ENCODE measurements at places on chromosomes 12 and 14. TPM values are rescaled to one million over a fixed set of nuclear protein-coding genes. Genes with fewer than 3 reads are reported as not detected.

- DNase-seq, result no peak
Observed at GRCh38 chr12:64633940-64634337, 23.6 kb downstream of the RASSF3 start.

DNA sequence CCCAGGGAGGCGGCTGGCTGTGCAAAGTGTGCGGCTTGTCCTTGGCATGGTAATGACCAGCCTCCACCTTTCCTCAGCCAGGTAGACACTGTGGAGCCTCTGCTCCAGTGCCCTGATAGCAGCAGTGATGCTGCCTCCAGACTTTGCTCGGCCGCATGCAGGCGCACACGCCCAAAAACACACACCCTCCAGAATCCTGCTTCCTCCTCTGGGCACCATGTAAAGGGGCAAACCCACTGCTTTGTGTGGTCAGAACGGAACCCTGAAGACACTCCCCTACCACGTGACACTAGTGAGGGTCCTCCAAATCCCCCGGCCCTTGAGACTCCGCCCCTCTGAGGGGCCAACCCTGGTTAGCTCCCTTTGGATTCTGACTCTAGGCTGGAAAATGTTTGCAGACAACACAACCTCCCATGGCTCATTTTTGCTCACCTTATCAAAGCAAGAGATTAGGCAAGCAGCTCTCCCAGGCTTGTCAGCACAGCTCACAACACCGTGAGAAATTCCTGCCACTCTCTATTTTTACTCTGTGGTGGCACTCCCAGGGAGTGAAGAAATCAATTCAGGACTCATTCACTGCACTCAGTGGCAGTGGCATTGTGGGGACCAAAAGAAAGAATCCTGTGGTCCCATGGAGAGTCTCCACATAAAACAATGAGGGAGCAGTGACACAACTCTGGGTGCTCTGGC, 4.5 kb downstream of the KRT77 start:
- DNase-seq, result no peak

The OR2AP1 gene
- total RNA-seq, result not detected

- no peak for DNase-seq
Observed at GRCh38 chr12:64007853-64008252, 163.4 kb downstream of the SRGAP1 start.

- DNase-seq, result no peak
Observed at GRCh38 chr12:9667403-9668160, 1.9 kb upstream of the CLEC2D start.

GRCh38 chr12:131035245-131035681, 81.6 kb downstream of the ADGRD1 start:
- no peak for DNase-seq

The TAS2R20 gene
- total RNA-seq, result 0.75 TPM

The PLEKHG7 gene
- total RNA-seq, result not detected

GRCh38 chr12:100141998-100142850, 450 bp downstream of the BLTP3B start:
- peak; percentile 29 for DNase-seq

DNA sequence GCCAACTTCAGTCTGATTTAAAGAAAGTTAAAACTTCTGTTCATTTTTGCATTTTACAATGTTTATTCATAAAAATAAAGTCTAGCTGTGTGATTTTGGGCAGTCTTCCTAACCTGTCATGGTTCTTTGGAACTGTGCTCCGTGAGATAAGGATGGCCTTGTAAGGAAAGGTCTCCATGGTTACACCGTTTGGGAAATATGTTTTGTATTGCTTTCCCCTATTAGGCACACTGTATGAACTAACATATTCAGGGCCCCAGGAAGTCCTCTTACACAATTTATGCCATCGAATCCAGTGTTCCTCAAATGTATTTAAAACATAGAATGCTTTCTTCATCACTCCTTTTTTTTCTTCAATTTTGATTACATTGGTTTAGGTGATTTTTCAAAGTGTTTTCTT, 54.5 kb downstream of the APAF1 start:
- no peak for DNase-seq

DNA sequence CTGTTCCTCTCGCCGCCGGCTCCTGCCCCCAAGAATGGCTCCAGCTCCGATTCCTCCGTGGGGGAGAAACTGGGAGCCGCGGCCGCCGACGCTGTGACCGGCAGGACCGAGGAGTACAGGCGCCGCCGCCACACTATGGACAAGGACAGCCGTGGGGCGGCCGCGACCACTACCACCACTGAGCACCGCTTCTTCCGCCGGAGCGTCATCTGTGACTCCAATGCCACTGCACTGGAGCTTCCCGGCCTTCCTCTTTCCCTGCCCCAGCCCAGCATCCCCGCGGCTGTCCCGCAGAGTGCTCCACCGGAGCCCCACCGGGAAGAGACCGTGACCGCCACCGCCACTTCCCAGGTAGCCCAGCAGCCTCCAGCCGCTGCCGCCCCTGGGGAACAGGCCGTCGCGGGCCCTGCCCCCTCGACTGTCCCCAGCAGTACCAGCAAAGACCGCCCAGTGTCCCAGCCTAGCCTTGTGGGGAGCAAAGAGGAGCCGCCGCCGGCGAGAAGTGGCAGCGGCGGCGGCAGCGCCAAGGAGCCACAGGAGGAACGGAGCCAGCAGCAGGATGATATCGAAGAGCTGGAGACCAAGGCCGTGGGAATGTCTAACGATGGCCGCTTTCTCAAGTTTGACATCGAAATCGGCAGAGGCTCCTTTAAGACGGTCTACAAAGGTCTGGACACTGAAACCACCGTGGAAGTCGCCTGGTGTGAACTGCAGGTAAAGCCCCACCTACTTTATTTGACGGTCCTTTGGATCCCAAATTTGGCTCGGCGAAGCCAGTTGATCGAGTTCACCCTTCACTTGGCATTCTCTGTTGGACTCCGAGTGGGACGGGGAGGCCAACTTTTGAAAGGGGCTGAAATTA, 1.5 kb downstream of the WNK1 start:
- DNase-seq, result peak; percentile 49

GRCh38 chr12:51244269-51244668, 5.6 kb downstream of the DAZAP2 start:
- DNase-seq, result no peak

The PTPRB gene
- total RNA-seq, result not detected

- DNase-seq, result no peak
Observed at GRCh38 chr14:20976291-20976690, 13.5 kb upstream of the METTL17 start.

- DNase-seq, result no peak
Observed at GRCh38 chr12:67038486-67038885, 230.7 kb upstream of the CAND1 start.

DNA sequence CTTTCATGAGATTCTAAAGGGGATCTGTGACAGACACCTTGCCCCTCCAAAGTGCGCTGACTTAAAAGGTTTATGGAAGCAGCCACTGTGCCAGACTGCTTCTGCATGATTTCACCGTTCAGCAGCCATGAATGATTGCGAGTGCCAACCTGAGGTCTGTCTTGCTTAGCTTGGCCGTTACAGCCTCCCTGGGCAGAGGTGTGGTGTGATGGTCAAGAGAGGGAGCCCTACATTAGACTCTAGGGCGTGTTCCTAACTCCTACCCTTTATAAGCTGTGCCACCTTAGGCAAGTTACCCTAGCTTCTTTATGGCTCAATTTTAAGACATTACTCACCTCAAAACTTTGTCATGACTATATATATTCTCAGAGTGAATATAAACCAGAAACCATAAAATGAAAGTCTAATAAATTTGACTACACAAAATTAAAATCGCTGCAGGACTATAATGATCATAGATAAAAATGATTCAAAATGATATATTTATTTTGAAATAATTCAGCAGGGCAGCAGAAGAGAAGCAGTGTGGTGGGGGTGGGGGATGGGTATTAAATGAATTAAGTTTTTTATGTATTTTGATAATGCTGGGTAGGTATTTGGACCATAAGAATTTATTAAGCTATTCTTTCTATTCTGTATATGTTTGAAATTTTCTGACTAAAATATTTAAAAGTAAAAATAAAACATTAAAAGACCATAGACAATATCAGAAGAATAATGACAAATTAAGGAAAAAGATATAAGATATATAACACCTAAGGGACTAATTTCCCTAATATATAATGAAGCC, 47.7 kb upstream of the MBIP start:
- no peak for DNase-seq

The FOXJ2 gene
- 22.5 TPM for total RNA-seq

The HOXC13 gene
- not detected for total RNA-seq

The SDR9C7 gene
- not detected for total RNA-seq

The TNFAIP2 gene
- 0.70 TPM for total RNA-seq

DNA sequence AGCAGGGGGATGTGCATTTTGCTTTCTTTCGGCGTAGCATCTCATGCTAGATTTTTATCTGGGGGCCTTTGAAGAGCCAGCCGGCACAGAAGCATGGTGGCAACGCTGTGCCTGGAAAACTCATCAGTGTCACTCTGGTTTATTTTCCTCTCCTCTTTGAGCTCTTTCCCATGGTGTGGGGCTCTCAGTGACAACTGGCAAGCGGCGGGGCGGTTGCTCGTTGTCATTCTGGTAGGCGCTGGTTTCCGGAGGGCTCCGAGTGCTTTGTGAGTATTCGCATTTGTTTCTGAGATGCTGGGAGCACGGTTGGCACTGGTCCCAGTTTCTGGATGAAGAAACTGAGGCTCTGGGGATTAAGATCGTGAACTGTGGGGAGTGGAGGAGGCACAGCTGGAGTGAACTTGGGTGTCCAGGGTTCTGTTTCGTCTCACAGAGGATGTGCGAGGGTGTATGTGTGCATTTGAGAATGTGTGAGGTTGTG, 23.3 kb downstream of the TPCN1 start:
- no peak for DNase-seq
